Cortex of kidney (tissue), 1 donor: ENCODE measurements at places on chromosomes 16 and 17.

DNA sequence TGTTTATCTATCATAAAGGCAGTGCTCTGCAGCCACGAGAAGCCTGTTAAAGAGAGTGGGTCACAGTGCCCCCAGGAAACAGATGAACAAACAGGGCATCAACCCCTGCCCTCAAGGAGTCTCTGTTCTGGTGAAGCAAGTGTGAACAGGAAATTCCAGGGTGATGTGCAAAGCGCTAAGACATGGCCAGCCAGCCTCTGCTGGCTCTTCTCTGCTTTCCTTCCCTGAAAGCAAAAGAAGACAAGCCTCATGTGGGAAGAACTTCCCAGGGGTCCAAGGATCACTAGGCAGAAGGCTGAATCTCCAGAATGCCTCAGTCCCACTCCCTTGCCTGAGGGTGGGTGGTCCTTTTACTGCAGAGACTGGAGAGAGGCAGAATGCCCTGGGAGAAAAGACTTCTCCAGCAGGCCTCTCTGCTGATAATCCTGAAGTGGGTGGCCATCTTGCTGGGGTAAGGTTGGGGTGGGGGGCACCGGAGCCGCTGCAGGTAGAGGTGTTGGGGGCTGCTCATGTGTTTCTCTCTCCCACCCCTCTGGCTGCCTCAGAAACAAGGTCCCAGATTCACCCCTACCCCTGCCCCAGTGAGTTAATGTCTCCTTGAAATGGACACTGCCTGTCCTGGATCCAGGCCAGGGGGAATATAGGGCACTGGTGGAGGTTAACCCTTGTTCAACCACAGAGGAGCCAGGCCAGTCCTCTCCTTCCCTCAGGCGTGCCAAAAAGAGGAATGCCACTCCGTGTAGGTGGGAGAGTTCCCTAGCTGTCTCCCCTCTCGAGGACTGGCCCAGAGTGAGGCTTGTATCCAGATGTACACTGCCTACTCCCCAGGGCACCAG lies 2.4 kb downstream of the ANKRD13B start:
- DNase-seq = no peak

DNA sequence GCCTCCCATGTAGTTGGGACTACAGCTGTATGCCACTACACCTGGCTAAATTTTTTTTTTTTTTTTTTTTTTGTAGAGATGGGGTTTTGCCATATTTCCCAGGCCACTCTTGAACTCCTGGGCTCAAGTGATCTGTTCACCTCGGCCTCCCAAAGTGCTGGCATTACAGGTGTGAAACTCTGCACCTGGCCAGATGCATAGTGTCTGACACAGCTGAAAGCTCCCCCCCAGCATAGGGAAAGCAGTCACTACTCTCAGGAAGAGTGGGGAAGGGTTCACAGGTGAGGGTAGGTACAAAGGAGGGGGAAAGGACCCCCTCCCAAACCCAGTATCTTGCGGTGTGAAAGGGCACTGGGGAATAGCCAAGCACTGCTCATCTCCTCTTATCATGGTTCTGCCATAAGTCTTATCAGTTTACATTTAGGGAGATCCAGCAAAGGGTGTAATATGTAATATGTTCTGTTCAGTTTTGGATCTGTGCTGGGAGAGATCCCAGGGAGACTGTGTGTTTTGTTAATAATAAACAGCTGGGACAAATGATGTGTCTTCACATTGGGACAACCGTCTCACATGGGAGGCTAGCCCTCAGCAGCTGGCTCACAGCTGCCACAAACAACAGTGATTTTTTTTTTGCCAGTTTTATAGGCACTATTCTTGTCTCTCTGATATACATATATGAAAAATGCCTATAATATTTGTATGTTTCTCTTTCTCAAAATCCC lies 6.8 kb upstream of the CAVIN1 start:
- DNase-seq = no peak

DNA sequence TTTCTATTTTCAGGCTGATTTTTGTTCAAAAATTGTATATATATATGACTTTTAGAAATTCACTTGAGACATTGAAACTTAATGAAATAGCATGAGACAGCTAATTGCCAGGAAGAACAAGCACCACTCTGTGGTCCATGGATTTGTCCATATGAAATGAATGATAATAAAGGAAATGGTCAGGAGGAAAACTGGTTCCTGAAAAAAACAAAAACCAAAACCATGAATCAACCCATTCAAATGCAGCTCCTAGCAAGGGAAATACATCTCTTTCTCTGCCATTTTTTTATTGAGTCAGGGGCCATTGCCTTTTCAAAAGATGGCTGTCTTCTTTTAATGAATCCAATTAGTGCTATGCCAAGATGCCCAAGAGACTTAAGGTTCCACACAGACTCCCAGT lies 230.7 kb downstream of the SLC39A11 start:
- DNase-seq = no peak

DNA sequence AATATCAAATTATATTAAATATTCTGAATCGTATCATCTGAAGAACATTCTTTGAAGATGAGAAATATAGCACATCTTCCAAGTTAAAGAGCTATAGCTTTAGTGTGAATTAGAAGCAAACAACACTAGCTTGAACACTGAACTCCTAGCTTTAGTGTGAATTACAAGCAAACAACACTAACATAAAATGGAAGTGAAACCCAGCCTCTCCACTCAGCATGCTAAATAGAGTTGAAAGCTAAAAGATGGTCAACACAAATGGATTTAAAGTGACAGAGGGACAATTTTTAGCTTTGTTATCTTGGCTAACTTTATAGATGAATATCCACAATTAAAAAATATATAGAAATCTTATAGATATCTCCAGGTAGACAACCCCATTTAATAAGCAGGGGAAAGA lies 4.5 kb upstream of the KIF2B start:
- no peak for DNase-seq

GRCh38 chr17:61209525-61209924 lies 190.1 kb upstream of the TBX2 start:
- DNase-seq = no peak

DNA sequence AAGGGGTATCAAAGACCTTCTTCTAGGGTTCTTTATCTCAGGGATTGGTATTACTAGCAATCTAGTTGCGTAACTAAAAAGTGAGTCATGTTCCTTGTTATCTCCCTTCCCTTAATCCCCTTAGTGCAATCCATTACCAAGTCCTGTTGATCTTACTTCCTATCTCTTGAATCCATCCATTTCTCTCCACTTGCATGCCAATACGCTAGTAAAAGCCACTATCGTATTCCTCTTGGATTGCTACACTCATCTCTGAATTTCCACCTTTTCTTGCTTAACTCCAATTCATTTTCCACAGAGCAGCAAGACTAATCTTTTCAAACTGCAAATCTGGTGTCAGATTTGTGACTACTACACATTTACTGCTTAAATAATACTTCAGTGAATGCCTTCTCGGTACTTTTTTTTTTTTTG lies 1.8 kb upstream of the ADAT1 start:
- DNase-seq = no peak

GRCh38 chr17:64174686-64175456 lies 44.9 kb upstream of the ERN1 start:
- DNase-seq = no peak

DNA sequence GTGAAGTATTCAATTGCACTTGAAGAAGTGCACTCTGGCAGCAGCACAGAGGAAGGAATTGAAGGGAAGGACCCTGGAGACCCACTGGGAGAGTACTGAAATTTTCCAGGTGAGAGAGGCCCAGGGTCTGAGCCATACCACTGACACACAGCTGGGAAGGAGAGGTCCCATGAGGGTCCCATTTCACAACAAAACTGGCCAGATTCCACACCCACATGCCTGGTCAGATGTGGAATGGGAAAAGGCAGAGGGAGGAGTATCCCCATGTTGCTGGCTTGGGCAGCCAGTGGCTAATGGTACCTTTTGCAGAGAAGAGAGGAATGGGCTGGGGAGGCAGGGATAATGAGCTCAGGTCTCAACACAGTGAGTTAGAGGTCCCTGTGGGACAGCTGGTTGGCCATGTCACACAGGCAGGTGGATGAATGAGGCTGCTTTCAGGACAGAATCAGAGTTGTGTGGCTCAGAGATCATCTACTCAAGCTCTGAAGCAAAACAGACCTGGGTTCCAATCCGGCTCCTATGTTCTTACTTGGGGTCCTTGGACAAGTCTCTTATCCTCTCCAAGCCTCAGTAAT lies 26.2 kb upstream of the NGFR start:
- DNase-seq = no peak

DNA sequence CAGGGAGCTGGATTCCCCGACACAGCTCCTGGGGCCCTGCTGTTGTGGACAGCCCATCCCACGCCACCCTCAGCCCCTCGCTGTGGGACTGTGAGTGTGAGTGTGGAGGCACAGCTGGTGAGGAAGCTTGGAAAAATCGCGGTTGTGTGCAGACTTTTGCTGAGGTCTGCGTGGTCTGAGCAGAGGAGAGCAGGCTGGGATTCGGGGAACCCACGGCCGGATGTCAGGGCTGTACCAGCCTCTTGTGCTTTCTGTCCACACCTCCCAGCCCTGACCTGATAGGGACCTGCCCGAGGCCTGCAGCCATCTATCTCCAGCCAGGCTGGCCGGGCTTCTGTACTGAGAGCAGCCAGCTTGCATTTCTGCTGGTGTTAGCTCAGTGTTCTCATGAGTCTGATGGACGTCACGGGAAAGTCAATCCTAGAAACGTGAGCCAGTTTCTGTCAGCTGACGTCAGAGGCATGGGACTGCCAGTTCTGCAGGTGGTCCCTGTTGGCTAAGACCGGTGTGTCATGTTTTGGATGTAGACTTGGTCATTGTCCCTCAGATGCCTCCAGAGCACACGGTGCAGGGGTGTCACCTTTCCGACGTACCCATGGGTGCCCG lies 72.8 kb upstream of the ZNF750 start:
- no peak for DNase-seq

DNA sequence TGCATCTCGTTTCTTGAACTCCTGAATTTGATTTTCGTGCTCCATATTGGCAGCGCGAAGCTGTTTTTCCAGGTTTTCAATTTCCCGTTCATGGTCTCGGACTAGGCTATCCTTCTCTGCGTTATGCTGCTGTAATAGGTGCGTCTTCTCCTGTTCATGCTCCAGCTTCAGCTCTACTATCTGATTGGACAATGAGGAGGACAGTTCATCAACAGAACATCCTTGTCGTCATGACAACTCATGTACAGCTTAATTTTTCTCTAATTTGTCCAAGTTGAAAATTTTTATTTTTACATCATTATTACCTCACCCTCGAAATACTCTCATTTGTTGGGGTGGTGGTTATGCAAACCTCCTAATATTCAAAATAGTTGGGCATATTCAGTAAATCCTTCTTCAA lies 289.8 kb downstream of the CEP112 start:
- no peak for DNase-seq

DNA sequence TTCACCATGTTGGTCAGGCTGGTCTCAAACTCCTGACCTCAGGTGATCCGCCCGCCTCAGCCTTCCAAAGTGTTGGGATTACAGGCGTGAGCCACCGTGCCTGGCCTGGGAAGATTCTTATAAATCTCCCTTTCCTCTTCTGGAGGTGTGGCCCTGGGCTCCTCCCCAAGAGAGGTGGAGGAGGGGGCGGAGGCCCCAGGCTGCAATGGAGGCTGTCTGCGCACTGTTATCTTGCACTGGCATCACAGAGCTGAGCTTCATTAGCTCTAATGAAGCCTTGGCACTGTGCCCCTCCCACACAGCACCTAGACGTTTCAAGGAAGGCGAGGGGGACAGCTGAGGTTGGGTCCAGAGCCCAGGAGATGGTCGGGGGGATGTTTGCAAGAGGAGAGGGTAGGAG lies 7.5 kb downstream of the ARHGAP23 start:
- DNase-seq = no peak

DNA sequence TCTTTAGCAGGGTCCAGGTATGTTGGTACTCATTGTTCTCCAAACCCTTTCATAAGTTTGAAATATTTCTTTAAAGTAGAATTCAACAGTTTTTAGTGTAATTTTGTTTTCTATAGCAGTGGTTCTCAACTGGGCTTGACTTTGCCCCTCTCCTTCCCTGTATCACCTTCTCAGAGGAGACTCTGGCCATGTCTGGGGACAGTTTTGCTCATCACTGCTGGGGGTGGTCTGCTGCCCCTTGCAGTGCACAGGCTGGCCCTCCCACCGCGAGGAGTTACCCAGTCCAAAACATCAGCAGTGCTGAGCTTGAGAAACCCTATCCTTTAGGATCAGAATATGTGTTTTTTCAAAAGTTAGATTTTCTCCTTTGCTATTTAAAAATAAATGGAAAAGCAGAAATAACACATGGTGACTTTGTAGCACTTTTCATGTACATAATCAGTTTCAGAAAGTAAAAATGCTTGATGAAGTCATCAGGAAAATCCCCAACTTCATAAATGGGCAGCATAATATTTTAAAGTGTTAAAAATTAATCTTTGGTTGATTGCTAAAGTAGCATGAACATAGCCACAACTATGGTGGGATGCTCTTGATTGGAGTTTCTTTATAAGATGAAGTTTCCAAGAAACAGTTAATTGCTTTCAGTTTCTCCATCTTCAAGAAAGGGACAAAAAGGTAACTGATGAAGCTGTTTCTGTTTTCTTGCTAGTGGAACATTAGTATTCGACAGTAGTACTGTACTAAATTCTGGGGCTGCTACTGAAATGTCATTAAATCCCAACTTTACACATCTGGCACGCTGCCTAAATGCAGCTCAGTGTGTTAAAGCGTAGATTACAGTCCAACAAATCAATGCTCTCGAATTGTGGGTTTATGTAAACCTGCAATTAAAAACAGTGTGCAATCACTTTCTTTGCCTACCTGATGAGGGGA lies 70.3 kb downstream of the NETO2 start:
- DNase-seq = no peak

DNA sequence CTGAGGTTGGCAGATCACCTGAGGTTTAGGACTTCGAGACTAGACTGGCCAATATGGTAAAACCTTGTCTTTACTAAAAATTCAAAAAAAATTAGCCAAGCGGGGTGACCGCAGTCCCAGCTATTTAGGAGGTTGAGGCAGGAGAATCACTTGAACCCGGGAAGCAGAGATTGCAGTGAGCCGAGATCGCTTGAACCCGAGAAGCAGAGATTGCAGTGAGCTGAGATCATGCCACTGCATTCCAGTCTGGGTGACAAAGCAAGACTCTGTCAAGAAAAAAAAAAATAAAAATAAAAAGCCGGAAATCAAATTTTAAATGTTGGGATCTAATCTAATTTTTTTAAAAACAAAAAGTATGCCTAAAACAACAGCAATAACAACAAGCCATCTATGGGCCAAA lies 56.3 kb downstream of the ABCC1 start:
- no peak for DNase-seq

DNA sequence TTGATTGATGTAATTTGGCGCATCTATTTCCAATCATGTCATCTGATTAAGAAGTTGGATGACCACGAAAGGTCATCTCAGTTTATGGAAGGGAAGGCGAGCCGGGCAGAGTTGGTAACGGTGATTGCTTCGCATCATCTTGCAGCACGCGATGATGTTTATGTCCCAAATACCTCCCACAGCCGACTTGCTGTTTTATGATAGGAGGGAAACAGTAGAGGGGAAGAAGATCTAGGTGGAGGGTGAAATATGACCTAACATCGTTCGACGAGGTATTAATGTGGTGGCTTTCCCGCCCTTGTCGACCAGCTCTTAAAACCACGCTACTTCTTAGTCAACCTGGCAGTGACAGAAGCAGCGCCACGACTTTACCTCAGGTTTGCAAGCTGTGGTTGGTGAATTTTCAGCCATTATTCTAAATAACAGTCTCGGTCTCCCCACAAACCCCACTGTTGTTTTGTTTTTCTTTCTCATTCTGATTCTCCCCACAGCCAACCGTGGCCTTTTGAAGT lies 805 bp upstream of the TANC2 start:
- DNase-seq = no peak

- no peak for DNase-seq
Observed at GRCh38 chr17:35717475-35717874, 14.0 kb upstream of the RASL10B start.
